ENCODE measurements at places on chromosomes 5 and 9.

DNA sequence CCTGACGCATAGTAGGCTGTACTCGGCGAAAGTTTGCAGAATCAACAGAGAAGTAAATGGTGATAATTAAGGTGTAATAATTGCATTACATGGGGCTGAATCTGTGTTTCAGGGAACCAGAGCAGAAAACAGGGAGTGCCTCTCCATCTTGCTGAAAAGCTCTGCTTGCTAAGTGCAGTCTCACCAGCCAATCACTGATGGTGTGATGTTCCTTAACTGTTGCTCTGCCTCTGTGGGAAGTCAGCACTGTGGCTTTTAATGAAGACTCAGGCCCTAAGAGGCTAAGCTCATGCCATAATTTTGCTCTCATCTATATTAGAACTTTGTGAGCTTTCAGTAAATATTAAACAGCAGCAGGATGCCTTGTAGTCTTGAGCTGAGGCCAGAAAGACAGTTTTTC, 4.5 kb downstream of the PHF24 start:
- no peak for DNase-seq

DNA sequence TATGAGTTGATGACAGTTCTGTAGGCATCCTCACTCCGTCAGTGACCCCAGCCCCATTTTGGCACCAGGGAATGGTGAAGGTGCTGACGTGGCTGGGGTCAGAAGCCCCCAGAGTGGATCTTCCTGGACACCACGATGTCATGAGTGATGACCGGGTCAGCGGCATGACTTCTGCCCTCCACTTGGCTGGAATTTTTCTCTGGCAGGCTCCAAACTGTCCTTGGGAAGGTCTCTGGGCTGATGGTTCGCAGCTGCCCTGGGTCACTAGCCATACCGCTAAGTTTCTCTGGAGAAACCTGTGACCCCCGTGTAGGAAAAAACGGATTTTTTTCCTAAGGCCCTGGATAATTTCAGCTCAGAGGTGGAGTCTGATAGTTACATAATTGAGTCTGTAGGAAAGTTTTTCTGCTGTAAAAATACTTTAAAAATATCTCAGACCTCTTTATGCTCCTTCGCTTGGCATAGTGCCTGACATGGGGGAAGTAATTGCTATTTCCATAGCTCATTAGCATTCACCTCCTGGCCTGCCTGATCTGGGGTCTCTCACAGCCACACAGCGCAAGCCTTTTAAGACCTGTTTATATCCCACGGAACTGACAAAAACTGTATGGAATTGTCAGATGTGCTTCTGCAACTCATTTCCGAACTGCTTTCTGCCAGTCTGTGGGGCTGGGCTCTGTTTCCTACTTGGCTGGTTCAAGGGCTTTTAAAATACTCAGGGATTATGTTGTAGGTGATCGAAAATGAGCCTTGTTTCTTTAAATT, 69.2 kb downstream of the ANGPTL2 start:
- DNase-seq = no peak

GRCh38 chr9:95431286-95431685, 85.5 kb downstream of the PTCH1 start:
- no peak for DNase-seq

DNA sequence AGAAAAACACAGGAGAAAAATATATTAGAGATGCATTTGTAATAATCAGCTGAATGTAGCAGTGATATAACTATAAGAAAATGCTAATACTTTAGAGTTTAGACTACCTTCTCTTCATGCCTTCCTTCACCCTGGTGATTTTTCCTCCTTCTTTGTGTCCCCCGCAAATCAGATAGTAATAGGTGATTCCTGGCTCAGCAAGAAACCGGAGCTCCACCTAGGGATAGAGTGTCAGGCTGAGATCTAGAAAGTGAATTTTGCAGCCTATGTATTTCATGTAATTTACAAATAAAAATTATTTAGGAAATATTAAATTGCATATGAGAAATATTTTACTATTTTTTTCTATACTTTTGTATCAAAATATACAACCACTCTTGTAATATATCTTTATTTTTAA, 109.8 kb upstream of the ST8SIA4 start:
- DNase-seq = no peak

- DNase-seq = no peak
Observed at GRCh38 chr9:105714020-105714331, 19.6 kb downstream of the TMEM38B start.

GRCh38 chr5:148853868-148854267, 27.5 kb downstream of the ADRB2 start:
- DNase-seq = no peak

DNA sequence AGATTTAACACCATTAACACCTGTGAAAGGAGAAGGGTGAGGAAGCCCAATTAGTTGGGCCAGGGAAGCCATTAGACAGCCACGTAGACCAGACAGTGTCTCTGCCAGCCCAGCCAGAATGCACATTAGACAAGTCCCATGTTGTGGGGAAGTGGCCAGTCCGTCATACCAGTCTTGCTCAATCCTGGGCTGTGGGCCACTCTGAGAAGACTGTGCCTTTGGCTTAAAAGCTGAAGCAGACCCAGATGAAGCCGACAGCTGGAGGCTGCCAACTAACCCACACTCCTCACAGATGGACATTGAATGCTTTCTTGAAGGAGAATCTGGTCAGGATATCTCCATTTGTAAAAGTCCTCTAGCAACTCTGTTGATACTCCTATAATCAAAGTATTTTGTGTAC, 128.5 kb downstream of the CHSY3 start:
- no peak for DNase-seq

DNA sequence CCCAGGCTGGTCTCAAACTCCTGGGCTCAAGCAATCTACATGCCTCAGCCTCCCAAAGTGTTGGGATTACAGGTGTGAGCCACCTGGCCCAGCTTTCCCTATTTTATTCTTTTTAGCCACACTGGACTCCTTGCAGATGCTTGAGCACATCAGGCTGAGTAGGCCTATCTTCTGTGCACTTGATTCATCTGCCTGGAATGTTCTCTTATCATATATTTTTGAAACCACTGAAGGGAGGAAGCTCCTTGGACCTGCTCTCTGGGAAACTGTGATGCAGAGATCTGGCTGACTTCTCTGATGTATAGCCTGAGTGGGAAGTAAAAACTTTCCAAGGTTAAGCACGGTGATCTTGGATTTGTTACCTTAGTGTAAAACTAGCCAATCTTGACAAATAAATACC, 6.5 kb upstream of the MAT2B start:
- no peak for DNase-seq

GRCh38 chr5:131634666-131634995, 398 bp downstream of the RAPGEF6 start:
- peak; percentile 25 for DNase-seq

DNA sequence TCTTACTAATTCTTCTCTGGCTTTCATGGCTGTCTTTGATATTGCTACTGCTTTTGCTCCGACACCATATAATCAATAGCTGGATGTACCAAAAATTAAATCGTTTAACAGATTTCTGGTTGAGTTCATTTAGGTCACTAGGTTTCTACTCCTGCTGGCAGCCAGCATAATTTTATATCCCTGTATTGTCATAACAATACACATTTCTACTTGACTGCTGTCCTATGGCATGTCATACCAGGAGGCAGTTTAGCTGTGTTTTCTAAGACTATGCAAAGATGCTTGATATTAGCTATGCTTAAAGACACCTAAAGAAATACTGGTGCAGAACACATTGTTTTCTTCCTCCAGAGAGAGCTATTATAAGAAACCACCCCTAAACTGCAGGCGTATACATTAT, 337.2 kb upstream of the CDH6 start:
- no peak for DNase-seq

- no peak for DNase-seq
Observed at GRCh38 chr9:126784401-126784800, 20.4 kb upstream of the ZBTB43 start.

GRCh38 chr5:8081179-8081578, 212.2 kb downstream of the MTRR start:
- DNase-seq = no peak

GRCh38 chr5:139461698-139462097, 845 bp downstream of the ECSCR start:
- no peak for DNase-seq

GRCh38 chr9:135718616-135719015, 16.6 kb downstream of the KCNT1 start:
- peak; percentile 41 for DNase-seq

DNA sequence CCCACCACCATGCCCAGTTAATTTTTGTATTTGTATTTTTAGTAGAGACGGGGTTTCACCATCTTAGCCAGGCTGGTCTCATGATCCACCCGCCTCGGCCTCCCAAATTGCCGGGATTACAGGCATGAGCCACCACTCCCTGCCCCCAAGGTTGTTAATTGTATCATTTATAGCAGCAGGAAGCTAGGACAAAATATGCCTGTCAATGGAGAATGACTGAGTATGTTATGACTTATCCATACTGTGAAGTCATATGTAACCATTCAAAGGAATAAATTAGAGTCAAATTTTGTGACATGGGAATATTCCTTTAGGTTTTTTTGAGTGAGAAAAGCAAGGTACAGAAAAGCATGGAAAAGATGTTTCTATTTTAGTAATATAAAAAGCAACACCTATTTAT, 3.9 kb upstream of the DAB2 start:
- DNase-seq = no peak

DNA sequence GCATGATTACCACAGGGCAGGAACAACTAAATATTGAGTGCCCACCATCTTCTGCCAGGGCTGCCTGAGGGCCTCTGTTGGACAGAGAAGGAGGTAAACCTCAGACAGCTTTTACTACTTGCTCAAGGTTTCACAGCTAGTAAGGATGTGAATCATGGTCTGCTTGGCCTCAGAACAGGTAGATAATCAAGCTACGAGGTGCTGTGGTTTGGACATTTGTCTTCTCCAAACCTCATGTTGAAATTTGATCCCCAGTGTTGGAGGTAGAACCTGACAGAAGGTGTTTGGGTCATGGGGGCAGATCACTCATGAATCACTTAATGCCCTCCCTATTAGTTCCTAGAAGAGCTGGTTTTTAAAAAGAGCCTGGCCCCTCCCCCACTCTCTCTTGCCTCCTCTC, 541.2 kb upstream of the TRPC7 start:
- DNase-seq = no peak

- DNase-seq = peak; percentile 76
Observed at GRCh38 chr5:55176176-55176818, 3.3 kb upstream of the CDC20B start.

GRCh38 chr5:171676286-171676944, 109.2 kb upstream of the SMIM23 start:
- no peak for DNase-seq

DNA sequence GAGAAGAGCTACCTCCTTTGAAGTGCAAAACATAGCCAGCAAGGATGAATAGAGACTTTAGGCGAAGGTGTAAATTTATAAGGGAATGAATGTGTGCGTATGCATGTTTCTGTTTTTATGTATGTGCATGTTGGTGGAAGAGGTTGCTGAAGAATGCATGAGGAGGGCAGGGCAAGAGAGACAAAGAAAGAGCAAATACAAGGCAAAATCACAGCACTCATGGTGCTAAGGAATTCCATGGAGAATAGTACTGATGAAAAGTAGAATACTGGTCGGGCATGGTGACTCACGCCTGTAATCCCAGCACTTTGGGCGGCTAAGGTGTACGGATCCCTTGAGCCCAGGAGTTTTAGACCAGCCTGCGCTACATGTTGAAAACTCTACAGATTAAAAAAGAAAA, 762.1 kb upstream of the PTPRD start:
- DNase-seq = no peak

DNA sequence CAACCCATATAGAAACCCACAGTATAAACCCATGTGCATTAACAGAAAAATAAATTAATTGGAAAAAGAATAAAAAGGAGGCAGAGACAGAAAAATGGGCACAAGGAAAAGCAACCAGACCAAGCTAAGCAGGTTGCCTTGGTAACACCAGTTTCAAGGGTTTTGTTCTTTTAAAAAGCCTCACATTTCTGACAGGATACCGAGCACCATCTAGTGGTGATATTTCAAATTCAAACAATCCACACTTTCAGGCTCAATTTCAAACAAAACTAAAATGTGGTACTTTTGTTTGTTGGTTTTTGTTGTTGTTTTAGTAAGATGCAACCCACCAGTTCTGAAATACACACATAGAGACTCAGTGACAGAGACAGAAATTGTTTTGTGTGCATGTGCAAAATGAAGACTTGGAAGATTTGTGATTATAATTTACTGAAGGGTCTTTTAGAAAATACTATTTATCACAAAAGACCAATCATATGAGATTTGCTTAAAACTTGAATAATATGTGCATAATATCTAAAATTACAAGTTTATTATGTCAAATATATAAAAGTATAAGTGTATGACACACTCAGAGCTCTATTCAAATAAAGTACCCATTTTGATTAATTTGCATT, 318.2 kb downstream of the SLCO4C1 start:
- DNase-seq = peak; percentile 35

DNA sequence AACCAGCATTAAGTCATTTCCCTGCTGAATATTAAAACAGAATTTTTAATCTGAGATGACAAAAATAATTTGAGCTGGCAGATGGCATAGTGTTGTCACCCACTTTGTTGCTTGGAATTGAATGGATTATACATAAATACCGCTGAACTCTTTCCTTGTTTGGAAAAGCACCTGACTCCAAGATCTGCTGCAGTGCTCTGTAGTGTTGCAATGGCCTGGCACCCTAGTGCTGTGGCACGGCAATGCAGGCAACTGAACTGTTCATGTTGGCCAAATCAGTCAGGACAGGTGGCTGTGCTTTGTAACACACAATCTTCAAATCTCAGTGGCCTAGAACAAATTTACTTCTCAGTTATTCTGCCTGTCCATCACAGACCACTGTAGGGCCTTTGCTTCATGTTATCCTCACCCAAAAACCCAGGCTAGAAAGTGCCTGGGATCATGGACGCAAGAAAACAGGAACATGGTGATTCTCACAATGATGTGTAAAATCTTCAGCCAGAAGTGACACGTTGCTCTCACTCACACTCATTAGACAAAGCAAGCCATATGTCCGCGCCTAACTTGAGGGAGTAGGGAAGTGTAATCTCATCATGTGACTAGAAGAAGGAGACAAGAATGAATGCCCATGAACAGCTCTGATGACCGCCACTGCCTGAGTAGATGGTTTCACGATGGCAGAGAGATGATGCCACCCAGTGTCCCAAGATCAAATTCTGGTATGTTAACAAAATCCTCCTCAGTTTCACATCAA, 191.9 kb upstream of the PUM3 start:
- DNase-seq = peak; percentile 61

- DNase-seq = no peak
Observed at GRCh38 chr5:72222521-72222920, 97.5 kb downstream of the MRPS27 start.

- DNase-seq = no peak
Observed at GRCh38 chr5:178561746-178562264, 28.4 kb downstream of the COL23A1 start.

- DNase-seq = no peak
Observed at GRCh38 chr9:92965061-92965758, 17.9 kb downstream of the FGD3 start.

GRCh38 chr9:15469406-15469805, 41.4 kb downstream of the PSIP1 start:
- DNase-seq = peak; percentile 64

DNA sequence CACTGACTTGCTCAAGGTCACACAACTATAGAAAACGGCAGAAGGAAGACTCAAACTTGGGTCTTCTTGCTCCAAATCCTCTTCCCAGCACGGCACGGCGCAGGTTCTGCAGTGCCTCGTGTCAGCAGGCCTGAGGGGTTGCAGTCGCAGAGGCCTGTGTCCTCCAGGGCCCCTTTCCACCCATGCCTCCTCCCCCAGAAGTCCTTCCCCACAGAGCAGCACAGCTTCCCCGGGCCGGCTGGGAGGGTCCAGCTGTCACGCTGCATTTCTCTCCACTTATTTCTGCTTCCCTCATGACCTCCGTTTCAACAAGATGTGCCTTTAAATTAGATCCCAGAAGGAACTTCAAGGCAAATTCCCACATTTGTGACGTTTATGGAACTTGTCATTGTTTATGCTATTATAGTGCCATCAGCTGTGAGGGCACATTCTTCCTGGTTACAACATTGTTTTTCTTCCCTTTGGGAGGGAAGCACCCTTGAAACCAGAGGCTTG, 148.4 kb downstream of the C5orf15 start:
- DNase-seq = no peak

Data from NCI-H2171 treated with DMSO at 0.1 percent for 48 hours (cell line).